Effector memory CD8-positive, alpha-beta T cell (primary cell): ENCODE measurements at places on chromosomes 7 and 10.

DNA sequence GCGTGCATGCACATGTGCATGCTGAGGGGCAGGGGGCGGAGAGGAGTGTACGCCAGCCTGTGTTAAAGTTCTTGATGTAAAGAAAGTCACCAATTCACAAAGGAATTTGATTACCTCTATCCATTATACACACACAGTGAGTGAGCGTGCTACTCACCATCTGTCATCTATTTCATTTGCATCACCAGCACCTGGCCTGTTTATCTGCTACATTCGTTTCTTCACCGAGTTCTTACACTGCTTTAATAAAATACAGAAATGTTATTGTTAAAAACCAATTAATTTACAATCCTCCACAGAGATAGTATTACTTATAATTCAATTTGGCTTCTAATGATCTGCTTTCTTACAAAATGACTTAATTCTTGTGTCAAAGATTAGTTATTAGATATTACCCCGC is 32.6 kb downstream of the NEUROD6 start:
- H3K4me1 ChIP-seq, result no peaks in the 10 kb centered on the region
- no peak overlapping the region for H3K27ac ChIP-seq
- H3K27me3 ChIP-seq, result no peaks in the 10 kb centered on the region
- H3K36me3 ChIP-seq, result no peaks in the 10 kb centered on the region

DNA sequence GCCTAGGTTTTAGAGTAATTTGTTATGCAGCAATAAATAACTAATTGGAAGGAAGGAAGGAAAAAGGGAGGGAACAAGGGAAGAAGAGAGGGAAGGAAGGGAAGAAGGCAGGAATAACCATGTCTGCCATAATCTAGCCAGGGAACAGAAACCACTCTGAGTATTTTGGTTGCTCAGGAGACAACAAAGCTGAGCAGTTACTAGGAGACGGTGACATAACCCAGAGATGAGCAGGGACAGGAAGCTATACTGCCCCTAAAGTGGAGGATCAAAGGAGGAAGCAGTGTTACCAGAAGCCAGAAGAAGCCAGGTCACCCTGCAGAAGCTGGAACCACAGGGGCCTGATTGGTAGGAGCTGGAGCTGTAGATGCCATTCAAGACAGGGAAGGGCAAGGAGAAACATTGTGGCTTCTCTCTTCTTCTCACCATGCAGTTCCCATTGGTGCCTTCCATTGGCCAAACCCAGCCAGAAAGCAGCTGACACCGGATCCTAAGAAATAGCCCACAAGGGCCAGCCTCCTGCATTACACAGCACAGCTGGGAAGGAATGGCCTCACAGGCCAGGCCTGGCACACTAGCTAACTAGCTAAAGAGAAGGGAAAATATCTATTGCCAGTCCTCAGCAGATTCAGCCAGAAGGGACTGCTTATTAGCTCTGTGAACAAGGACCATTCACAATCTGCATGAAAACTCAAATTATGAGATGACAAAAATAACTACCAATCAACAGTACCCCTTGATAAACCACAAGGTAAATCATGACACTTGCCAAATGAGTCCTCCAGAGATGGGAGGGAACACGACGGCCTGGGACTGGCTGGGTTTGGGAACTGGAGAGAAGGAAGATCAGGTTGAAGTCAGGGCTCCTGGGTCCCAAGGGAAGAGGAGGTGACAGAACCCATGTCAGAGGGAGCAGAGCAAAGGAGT is 184.5 kb upstream of the NFE2L3 start:
- peaks cover 66% of the 10 kb centered on the region for H3K27me3 ChIP-seq
- DNase-seq, result no peak
- H3K36me3 ChIP-seq, result no peaks in the 10 kb centered on the region
- H3K4me1 ChIP-seq, result peaks cover 19% of the 10 kb centered on the region
- peak overlapping the region; percentile 52 for H3K4me3 ChIP-seq
- H3K27ac ChIP-seq, result peak overlapping the region; percentile 36

- no peak for DNase-seq
- H3K27ac ChIP-seq, result no peak overlapping the region
- H3K4me3 ChIP-seq, result peak overlapping the region; percentile 15
- H3K4me1 ChIP-seq, result peaks cover 20% of the 10 kb centered on the region
- H3K36me3 ChIP-seq, result peaks cover 6% of the 10 kb centered on the region
Measured at GRCh38 chr10:86415583-86415982, 49.0 kb upstream of the GRID1 start.

DNA sequence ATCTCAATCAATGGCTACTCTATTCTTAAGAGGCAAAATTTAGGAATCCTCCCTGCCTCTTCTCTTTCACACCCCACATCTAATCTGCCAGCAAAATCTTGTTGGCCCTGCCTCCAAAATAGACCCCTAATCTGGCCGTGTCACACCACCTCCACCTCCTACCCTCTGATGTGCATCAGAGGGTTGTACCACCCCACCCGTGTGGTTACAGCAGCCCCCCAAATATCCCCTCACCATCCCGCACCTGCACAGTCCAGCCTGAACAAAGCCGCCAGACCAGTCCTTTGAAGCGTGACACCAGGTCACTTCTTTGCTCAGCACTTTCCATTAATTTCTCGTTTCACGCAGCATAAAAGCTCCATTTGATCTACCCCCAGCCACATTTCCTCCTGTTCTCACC is 776 bp upstream of the XPNPEP1 start:
- peak overlapping the region; percentile 94 for H3K27ac ChIP-seq
- peaks cover 45% of the 10 kb centered on the region for H3K4me1 ChIP-seq
- no peaks in the 10 kb centered on the region for H3K36me3 ChIP-seq
- H3K4me3 ChIP-seq, result peak overlapping the region; percentile 86
- DNase-seq, result no peak
- H3K27me3 ChIP-seq, result no peaks in the 10 kb centered on the region

- no peaks in the 10 kb centered on the region for H3K36me3 ChIP-seq
- no peaks in the 10 kb centered on the region for H3K27me3 ChIP-seq
- peak overlapping the region; percentile 0 for H3K27ac ChIP-seq
- H3K4me1 ChIP-seq, result peaks cover 24% of the 10 kb centered on the region
- no peak overlapping the region for H3K4me3 ChIP-seq
- DNase-seq, result no peak
Measured at GRCh38 chr10:124935946-124936345, 6.0 kb upstream of the ZRANB1 start.

- H3K27me3 ChIP-seq, result no peaks in the 10 kb centered on the region
- H3K27ac ChIP-seq, result peak overlapping the region; percentile 67
Measured at GRCh38 chr10:79069325-79070080, 737 bp downstream of the ZMIZ1 start.

- H3K4me3 ChIP-seq, result no peak overlapping the region
- H3K27ac ChIP-seq, result peak overlapping the region; percentile 51
- peaks cover 3% of the 10 kb centered on the region for H3K36me3 ChIP-seq
- DNase-seq, result no peak
Measured at GRCh38 chr10:119344381-119344780, 137.0 kb downstream of the GRK5 start.

DNA sequence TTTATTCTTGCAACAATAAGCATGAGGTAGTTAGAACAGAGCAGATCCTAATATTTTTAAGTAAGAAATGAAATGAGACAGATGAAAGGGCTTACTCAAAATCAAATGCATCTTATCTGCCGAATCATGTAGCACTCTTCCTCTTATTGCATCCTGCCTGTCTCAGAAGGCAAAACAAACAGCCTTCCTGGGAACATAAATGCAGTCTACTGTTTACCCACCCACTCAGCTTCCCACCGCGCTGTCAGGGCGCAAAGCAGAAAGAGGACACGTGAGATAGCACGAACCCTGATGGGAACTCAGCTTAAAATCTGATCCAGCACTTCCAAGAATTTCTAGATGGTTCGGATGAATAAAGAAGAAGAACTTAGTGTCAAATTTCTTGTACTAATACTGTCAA is 114.4 kb upstream of the CDK1 start:
- H3K27ac ChIP-seq, result no peak overlapping the region
- no peaks in the 10 kb centered on the region for H3K27me3 ChIP-seq
- no peak overlapping the region for H3K4me3 ChIP-seq
- no peak for DNase-seq
- peaks cover 33% of the 10 kb centered on the region for H3K4me1 ChIP-seq

GRCh38 chr7:98372993-98373392 is 27.9 kb downstream of the BAIAP2L1 start:
- no peak overlapping the region for H3K27ac ChIP-seq
- peaks cover 7% of the 10 kb centered on the region for H3K27me3 ChIP-seq

DNA sequence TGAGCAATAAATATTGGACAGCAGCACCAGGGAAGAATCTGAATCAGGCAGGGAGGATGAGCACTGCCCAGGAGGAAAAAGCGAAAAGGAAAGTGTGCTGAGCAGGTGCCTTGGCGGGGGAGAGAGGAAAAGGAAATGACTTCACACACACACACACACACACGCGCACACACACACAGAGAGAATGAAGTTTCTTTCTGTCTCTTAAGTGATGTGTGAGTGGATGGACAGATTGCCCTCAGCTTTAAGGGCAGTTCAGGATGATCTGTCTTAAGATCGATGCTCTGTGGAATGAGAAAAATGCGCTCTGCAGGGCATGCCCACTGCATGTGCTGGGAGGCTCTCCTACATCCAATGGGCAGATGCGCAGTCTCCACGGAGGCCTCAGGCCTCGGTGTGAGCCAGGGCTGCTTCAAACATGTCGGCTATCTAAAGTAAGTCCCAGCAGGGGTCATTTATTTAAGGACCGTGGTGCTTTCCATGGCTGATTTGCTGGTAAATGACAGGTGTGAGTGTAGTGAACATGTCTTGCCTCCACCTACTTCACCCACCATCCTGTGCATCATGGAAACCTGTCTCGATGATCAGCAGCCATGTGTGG is 2.5 kb upstream of the ACBD5 start:
- no peaks in the 10 kb centered on the region for H3K27me3 ChIP-seq
- H3K4me3 ChIP-seq, result peak overlapping the region; percentile 97
- DNase-seq, result peak; percentile 61
- peak overlapping the region; percentile 91 for H3K27ac ChIP-seq

DNA sequence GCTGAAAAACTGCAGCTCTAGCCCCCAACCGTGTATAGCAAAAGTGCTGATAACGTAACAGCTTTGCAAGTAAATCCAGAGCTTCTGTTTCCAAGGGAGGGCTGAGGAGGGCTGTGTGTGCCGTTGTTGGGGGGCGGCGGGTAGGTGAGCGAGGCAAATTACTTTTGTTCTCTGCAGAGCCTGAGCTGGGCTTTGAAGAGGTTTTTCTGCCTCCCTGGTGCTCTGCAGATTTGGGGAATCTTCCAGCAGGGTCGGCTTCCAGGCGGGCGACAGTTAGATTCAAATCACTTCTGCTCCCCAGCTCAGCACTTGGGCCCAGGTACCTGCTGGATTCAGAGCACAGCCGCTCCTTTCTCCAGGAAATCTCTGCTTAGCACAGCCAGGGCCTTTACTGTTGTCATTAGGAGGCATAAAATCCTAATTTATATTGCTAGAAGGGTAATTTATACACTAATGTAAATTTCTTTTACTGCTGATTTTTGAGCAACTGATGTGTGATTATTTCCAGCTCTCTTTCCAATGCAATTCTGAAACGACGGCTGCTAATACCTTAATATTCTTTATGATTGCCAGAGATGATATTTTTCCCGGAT is 442.4 kb downstream of the TYW1 start:
- H3K27ac ChIP-seq, result no peak overlapping the region
- H3K4me3 ChIP-seq, result no peak overlapping the region
- peaks cover 3% of the 10 kb centered on the region for H3K36me3 ChIP-seq
- H3K27me3 ChIP-seq, result peaks cover 6% of the 10 kb centered on the region

GRCh38 chr7:66877577-66878300 is 43.3 kb upstream of the TMEM248 start:
- DNase-seq, result no peak
- no peak overlapping the region for H3K27ac ChIP-seq
- peaks cover 6% of the 10 kb centered on the region for H3K36me3 ChIP-seq
- no peaks in the 10 kb centered on the region for H3K4me1 ChIP-seq
- H3K4me3 ChIP-seq, result no peak overlapping the region
- no peaks in the 10 kb centered on the region for H3K27me3 ChIP-seq

DNA sequence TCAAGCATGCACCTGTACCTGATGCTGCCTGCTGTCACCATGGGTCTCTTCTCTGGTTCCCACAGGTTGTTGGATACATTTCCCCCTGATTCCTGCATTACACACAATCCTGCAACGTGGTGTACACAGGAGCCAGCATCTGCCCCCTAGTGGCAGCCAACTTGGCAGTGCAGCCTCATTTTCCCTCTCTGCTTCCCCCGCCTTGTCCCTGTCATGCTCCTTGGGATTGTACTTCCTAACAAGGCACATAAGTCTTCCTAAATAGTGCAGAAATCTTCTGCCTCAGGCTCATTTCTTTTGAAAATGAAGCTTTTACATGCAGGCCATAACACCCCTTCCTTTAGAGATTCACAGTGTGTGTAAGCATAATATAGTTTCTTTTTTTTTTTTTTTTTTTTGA is 387.5 kb downstream of the CCSER2 start:
- no peak overlapping the region for H3K4me3 ChIP-seq
- H3K27me3 ChIP-seq, result peaks cover 10% of the 10 kb centered on the region
- no peaks in the 10 kb centered on the region for H3K4me1 ChIP-seq
- H3K36me3 ChIP-seq, result no peaks in the 10 kb centered on the region
- no peak overlapping the region for H3K27ac ChIP-seq

- H3K4me1 ChIP-seq, result no peaks in the 10 kb centered on the region
- H3K36me3 ChIP-seq, result no peaks in the 10 kb centered on the region
- no peak overlapping the region for H3K4me3 ChIP-seq
- no peak for DNase-seq
- no peak overlapping the region for H3K27ac ChIP-seq
- H3K27me3 ChIP-seq, result peaks cover 31% of the 10 kb centered on the region
Measured at GRCh38 chr7:98396768-98397167, 4.1 kb downstream of the BAIAP2L1 start.

DNA sequence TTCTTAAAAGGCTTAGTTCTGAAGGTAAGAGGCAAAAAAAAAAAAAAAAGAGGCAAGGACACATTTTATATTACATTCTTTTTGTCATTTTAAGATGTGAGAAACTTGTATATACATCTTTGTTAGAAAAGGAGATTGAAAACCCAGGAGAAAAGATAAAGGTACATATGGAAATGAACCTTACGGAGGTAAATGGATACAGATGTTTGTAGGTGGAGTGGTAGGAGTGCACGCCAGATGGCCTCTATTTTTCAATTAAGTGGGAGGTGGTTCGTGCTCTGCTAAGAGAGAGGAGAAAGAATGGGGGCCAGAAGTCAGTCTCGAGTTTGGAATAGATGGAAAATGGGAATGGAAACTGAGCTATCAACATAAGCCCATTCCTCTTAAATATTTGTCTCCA is 622.5 kb upstream of the GHITM start:
- H3K27ac ChIP-seq, result no peak overlapping the region
- H3K4me3 ChIP-seq, result no peak overlapping the region
- DNase-seq, result no peak
- no peaks in the 10 kb centered on the region for H3K27me3 ChIP-seq
- no peaks in the 10 kb centered on the region for H3K36me3 ChIP-seq
- H3K4me1 ChIP-seq, result no peaks in the 10 kb centered on the region

GRCh38 chr10:64010711-64011110 is 489.5 kb downstream of the REEP3 start:
- no peak overlapping the region for H3K27ac ChIP-seq
- no peak overlapping the region for H3K4me3 ChIP-seq
- no peaks in the 10 kb centered on the region for H3K27me3 ChIP-seq
- DNase-seq, result no peak

DNA sequence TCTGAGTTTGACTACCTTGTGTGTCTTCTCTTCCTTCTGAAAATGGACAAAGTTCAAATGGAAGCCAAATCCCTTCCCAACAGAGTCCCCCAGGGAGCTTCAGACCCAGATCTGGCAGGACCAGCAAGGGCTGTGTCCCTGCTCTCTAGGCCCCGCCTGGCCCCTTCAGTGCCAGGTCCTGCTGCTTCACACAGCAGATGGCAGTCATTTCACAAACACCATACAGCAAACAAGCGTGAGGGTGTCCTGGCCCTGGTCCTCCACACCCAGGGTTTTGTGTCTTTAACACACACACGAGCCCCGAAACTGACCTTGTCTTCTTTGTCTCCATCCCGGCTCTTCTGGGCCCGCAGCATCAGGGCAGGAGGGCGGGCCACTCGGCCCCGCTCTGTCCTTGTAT is 145.0 kb downstream of the TCERG1L start:
- H3K27ac ChIP-seq, result no peak overlapping the region
- no peaks in the 10 kb centered on the region for H3K4me1 ChIP-seq
- DNase-seq, result no peak
- H3K27me3 ChIP-seq, result no peaks in the 10 kb centered on the region
- H3K4me3 ChIP-seq, result no peak overlapping the region
- no peaks in the 10 kb centered on the region for H3K36me3 ChIP-seq
